ENCODE measurements at places on chromosomes 5 and 9. TPM values are rescaled to one million over a fixed set of nuclear protein-coding genes. Genes with fewer than 3 reads are reported as not detected.

GRCh38 chr5:65015767-65016166, 247.0 kb downstream of the CWC27 start:
- no peak for DNase-seq

GRCh38 chr9:124423591-124423990, 8.3 kb upstream of the PSMB7 start:
- DNase-seq: no peak

DNA sequence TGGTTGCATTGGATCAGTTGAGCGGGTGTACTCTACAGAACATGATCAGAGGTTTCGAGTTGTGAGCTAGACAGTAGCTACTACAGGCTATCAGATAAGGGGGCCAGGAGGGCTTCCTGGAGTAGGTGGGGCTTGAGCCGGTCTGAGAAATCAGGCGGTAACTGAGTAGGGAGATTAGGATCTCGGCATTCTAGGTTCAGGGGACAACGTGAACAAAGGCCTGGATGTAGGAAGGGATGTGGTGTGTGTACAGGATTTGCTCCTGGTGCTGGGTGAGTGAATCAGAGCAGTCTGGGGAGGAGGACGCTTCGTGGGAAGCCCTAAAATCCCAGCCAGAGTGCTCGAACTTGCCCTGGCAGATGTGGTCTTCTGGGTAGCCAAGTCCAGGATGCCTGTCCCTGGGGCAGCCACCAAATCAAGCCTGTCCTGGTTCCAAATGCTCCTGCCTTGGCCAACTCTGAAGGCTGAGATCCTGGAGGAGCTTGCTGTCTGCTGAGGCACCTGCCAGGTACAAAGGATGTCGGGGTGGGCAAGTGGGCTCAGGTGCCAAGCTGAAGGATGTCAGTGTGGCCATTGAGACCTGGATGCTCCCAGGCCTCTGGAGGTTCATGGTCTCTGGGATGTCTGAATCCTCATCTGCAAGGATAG, 33.4 kb downstream of the STC2 start:
- DNase-seq: no peak

DNA sequence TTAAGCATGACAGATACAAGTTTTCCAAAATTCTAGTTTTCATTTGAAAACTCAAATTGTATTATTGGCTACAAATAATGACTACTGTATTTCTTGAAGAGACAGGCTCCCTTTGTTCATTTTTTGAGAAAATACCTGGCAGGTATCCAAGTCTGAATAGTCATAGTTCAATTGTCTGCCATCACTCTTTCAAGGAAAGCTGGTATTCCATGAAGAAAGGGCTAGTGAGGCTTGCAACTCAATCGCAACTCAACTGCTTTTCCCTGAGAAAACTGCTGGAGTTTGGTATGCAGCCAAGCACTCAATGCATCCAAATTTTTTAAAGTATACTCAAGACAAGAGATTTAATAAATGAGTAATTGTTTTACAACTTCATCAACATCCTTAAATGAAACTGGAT, 61.4 kb upstream of the TRIO start:
- DNase-seq: no peak

DNA sequence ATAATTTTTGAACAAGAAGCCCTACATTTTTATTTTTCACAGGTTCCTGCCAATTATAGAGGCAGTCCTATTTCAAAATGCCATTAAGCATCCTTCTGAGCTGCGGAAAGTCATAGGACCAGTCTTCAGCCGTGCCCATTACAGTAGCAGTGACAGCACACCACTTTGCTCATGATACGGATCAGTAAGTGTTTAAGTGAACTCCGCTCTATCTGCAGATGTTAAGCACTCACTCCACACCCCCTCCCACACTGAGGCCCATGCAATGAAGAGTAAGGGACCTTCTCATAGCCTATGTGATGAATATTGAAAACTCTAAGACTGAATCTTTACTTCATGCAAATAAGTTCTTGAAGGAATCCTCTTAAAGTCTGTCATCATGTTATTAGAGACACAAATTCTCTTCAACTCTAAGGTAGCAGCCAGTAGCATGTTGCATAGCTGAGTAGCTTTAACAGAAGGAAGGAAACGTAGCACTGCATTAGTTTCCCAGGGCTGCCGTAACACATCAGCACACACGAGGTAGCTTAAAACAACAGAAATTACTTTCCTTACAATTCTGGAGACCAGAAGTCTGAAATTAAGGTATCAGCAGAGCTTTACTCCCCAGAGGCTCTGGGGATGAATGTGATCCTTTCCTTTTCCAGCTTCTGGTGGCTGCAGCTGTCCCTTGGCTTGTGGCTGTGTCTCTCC, 20.3 kb upstream of the TAF11L2 start:
- DNase-seq: no peak

DNA sequence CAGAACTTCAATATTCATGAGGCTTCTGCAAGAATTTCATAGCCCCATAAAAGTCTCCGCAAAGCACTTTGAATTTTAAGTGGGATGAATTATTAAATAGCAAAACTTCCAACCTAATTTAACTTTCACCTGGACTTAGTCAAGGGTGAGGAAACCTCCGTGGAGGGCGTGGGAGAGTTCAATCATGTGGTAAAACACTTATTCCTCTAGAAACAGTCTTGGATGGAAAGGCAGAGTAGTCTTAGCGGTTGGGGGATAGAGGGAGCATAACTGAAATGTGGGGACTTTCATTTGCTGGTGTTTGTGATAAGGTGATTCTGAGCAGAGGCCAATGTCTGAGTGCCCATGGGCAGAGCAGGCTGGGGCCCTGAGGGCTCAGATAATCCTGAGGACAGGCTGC, 241.9 kb downstream of the IRX1 start:
- no peak for DNase-seq

- no peak for DNase-seq
These were observed 58.3 kb downstream of the BAAT start for GRCh38 chr9:101326501-101326900.

DNA sequence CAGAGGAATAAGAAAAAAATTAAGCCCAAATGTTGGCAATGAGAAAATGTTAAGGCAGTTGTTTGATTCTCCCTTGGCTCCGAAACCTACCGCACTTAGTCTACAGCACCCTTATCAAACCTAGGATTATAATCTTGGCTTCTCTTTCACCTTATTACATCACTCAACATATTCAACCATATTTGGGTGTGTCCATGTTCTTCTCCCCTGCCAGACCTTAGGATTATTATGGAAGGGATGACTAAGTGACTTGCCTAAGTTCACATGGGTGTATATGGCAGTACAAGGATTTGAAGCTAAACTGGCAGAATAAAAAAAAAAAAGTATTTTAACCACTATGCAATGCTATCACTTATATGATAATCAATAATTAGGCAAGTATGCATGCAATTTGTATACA, 76.4 kb downstream of the PLK2 start:
- no peak for DNase-seq

Gene CEL
- 1.6 TPM for total RNA-seq

DNA sequence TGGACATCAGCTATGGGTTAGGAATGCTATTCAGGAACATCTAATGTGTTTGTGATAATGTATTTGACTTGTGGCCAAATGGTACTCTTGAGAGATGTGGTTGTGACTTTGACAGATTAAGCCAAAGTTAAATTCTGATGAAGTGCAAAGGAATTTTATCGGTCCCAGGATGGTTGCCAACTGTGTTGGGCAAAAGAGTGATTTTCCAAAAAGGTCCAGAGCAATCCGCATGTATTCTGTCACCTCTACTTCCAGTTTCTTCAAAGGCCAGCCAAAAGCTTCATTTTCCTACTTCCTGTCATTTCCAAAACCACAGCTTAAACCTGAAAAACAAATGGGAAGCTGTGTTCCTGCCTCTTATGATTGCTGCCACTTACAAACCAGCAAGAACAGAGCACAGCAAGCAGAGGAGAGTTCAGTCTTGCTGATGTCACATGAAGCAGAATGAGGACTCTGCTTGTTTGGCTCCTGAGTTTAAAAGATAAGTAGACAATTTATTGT, 59.8 kb downstream of the MARCHF3 start:
- no peak for DNase-seq

Gene KIAA0825
- 2.6 TPM for total RNA-seq

- DNase-seq: peak; percentile 68
These were observed 9.6 kb downstream of the STK10 start for GRCh38 chr5:172178301-172178987.

DNA sequence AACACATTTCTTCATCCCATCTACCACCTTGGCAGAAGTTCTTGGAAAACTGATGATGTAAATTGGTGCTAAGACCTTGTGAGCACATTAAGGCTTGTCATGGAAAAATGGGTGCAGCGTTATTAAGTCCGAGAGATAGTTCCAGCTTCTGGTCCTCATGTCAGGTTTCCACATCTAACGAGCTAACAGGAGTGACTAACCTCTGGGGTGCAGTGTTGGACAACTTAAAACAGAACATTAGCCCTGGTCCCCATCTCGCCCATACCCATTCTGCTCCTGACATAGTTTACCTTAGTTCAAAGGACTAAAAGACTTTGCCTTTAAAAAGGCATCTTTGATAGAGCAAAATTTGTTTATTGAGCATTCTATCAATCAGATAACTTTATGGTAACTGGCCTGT, 128.0 kb downstream of the SLC1A3 start:
- peak; percentile 33 for DNase-seq

GRCh38 chr5:58786035-58786434, 203.2 kb downstream of the RAB3C start:
- DNase-seq: no peak

DNA sequence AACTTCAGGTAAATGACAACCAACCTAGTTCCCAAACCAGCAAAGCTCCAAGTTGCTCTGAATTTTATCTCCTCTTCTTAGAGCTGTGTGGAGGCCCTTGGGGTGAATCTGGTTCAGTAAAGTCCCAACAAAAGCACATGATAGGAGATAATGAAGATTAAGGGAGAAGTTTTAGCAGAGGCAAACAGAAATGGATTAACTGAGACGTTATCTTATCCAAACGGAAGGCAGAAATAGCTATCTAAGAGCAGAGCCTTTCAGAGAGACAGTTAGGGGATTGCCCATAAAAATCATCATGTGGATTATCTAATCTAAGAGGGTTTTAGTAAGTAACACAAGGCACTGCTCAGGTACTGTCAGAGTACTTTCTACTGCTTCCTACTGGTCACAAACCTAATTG, 183.9 kb upstream of the ZNF618 start:
- DNase-seq: no peak

Data from mucosa of descending colon (tissue), 3 donors.